Cortex of kidney (tissue), 1 donor: ENCODE measurements at places on chromosomes 16 and 17.

GRCh38 chr17:32261936-32262510 is 3.6 kb upstream of the RHBDL3 start:
- no peak for DNase-seq

- DNase-seq, result no peak
Measured at GRCh38 chr16:49466881-49467280, 93.3 kb downstream of the C16orf78 start.

DNA sequence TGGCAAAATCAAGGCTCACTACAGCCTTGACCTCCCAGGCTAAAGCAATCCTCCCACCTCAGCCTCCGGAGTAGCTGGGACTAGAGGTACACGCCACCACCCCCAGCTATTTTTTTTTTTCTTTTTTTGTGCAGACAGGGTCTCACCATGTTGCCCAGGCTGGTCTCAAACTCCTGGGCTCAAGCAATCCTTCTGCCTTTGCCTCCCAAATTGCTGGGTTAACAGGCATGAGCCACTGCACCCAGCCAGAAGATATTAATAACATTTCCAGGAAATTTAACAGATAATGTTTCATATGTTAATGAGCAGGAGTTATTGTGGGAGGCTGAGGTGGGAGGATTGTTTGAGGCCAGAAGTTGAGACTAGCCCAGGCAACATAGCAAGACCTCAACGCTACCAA is 8.4 kb upstream of the SPG7 start:
- DNase-seq, result no peak

- DNase-seq, result no peak
Measured at GRCh38 chr17:21376759-21377690, 868 bp downstream of the KCNJ12 start.

GRCh38 chr17:19915245-19915978 is 47.7 kb upstream of the ULK2 start:
- DNase-seq, result no peak

- DNase-seq, result no peak
Measured at GRCh38 chr16:14003074-14003570, 68.0 kb upstream of the MRTFB start.

GRCh38 chr17:17947966-17948365 is 24.2 kb downstream of the TOM1L2 start:
- DNase-seq, result no peak

- no peak for DNase-seq
Measured at GRCh38 chr16:35599429-35600160, 2140.2 kb downstream of the TP53TG3F start.

DNA sequence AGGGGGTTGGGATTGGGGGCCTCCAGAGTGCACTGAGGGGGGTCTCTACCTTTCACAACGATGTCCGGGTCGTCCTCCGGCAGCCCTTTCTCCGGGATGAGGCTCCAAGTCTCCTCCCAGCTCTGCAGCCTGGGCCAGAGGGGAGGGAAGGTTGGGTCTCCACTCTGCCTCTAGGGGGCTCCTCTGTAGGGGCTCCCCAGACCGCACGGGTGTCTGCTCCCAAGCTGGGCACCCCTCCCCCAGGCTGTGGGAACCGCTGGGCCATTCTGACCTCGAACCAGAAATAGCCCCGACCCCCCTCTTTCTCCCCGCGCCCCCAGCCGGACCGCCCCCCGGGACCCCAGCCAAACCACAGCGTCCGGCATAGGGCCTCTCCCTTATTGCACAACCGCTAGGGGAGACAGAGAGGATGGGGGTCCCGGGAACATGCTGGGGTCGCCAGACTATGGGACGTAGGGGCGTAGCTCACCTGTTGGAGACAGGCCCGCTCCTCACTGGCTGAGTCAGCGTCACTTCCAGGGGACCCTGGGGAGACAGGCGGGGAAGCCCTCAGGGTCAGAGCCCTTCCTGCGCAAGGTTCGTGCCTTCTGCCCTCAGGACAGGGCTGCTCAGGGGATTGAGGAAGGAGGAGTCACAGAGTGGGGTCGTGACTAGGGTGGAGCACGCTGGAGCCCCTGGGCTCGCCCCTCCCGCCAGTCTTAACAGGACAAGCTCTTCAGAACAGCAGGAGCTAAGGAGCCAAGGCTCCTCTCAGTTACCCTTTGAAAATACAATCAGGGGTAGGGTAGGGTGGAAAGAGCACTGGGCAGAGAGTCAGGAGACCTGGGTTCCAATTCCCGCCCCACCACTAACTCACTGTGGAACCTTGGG is 2.7 kb downstream of the PLEKHH3 start:
- no peak for DNase-seq

DNA sequence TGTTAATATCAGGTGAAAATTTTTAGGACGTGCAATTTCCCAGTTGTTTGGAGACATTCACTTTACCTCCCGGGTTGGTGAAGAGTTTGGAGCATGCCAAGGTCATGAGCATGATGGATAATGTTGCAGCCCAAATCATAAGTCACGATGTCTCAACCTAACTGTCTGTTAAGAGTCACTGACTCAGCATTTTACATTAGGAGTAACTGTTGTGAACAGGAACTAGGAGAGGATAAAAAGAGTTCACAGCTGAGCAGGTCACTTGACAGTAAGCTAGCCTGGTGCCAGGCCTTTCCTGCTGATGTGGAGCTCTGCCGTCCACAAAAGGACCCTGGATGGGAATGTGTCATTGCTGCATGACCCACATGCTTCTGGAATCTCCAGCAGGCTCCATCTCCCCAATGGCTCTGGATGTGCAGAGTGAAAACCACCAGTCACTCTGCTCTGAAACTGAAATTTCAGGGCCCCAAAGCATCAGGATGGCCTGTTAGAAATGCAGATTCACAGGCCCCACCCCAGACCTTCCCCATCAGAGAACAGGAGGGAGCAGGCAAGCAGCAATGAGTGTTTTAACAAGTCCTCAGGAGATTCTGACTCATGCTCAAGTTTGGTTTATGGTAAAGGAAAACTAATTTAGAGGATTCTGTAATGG is 371.6 kb upstream of the MAF start:
- no peak for DNase-seq

DNA sequence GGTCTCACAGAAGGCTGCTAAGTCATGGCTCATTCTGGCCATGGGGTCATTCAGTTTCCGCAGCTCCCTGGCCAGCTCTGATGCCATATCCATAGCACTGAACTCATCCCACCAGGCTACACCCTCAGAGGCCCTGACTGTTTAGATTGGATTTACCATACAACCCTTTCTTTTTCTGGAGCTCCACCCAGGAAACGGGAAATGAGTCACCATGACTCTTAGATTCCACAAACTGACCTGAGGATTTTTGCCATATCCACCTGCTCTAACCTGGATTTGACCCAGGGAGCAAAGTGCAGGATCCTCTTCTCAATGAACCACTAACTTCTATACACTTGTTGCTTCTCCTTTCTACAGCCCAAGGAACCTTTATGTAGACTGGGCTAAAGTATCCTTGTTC is 20.3 kb upstream of the CALB2 start:
- no peak for DNase-seq

DNA sequence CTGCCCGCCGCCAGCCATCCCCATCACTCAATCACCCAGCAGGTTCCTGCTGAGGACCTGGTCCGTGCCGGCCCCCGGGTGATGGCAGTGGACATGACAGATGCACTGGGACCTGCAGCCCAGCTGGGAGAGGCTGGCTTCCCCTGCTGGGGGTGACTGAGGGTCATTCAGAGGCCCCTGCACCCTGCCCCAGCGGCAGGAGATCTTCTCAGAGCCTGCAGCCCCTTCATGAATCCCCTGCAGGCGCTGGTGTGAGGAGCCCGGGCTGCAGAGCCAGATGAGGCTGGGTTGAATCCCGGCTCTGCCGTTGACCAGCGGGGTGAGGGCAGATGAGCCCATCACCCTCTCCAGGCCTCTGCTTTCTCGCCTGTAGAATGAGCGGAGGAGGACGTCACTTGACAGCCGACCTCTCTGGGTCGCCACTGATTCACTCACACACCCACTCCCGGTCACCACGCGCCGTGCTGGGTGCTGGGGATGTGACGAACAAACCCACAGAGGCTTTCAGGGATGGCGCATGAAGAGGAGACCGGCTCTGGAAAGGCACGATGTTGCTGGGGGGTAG is 95.2 kb upstream of the CIBAR2 start:
- DNase-seq, result no peak

DNA sequence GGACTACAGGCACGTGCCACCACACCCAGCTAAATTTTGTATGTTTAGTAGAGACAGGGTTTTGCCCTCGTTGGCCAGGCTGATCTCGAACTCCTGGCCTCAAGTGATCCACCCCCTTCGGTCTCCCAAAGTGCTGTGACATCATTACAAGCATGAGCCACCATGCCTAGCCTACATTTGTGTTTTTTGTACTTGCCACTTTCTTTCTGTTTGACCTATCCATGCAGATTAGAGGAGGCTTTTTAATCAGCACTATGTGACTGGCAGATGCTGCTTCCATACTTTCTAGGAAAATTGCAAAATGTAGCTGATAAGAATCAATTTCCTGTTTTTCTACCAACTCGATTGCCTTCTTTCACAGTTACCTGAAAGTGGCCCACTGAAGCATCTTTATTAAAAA is 57.3 kb downstream of the B9D1 start:
- no peak for DNase-seq

- no peak for DNase-seq
Measured at GRCh38 chr17:82247182-82247823, 18.5 kb downstream of the SLC16A3 start.

DNA sequence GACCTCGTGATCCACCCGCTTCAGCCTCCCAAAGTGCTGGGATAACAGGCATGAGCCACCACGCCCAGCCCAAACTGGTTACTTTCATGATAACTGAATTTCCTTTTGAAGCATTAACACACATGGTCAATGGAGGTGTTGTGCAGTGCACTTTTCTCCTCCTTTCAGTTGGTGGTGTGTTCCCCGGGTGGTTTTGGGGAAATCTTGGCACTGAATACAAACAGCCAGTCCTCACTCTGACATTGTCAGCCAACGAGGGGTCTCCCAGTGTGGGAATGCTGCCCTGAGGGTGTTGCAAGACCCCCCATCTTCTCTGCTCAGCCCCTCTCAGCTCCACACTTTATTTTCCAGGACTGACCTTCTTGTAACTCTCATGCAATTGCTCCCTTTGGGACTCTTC is 70.5 kb downstream of the SOX9 start:
- no peak for DNase-seq

DNA sequence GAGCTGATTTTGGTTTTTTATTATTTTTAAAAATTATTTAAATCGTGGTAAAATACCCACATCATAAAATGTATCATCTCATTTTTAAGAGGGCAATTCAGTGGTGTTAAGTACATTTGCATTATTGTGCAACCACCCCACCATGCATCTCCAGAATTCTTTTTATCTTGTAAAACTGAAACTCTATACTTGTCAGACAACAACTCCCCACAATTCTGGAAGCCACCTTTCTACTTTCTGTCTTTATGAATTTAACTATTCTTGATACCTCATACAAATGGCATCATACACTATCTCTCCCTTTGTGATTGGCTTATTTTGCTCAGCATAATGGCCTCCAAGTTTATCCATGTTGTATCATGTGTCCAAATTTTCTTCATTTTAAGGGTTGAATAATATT is 97.9 kb downstream of the HS3ST3B1 start:
- no peak for DNase-seq

DNA sequence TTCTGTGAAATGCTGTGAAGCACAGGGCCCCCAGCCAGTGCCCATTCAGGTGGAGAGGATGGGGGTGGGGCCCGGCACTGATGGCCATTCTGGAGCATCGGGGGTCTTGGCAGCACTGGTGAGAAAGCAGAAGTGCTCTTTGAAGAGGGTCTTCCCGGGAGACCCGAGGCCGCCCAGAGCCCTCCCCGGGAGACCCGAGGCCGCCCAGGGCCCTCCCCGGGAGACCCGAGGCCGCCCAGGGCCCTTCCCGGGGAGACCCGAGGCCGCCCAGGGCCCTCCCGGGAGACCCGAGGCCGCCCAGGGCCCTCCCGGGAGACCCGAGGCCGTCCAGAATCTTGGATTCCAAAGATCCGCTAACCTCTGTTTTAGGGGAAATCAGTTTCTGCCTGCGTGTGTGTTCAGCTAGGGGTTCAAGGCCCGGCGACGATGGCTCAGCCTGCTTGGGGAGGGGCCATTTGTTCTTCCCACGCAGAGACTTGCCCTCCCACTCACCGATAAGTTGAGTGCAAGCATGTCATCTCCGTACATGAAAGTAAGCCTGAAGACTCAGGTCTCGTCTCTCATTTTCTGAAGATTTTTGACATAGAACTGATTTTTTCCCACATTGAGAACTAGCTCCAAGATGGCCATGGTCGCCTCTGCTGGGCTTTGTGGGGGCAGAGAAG is 35.2 kb upstream of the CAPN15 start:
- DNase-seq, result no peak

DNA sequence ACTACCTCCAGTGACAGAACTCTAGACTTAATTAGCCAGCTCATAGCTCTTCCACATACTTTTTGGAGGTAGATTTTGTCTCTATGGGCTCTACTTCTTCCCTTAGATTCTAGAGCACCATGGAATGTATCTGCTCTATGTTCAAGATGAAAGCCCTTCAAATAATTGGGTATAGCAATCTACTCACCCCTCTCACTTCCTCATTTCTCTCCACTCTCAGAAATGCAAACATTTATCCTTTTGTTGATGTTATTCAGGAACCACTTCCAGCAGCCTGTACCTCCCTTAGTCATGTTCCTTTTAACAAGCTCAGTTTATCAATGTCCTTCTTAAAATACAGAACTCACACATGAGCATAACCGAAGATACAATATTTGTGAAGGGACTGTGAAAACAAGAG is 78.5 kb downstream of the GRIN2A start:
- no peak for DNase-seq

DNA sequence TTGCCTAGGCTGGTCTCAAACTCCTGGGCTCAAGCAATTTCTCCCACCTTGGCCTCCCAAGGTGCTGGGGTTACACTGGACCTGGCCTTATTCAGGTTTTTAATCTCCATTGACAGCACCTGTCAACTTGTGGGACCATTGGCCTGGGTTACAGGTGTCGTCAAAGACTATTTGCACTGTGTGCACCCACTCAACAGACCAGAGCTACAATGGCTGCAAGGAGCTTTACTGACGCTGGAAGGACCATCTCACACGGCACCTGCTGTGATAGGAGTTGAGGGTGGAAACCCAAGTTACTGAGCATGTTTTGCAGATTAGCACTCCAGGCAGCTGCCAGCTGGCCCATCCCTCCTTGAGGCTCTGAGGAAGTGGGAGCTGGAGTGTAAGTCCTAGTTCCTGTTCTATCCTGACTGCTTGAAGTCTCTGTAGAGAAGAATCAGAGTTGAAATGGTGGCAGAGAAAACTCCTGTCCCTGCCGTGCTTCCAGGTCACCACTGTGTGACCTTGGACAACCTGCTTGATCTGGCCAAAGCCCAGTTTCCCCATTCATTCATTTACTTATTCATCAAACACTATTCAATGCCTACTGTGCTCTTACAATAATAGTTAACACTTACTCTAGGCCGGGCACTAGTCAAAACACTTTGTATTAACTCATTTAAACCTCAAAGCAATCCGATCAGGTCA is 42.4 kb upstream of the LONP2 start:
- no peak for DNase-seq

GRCh38 chr16:23999663-24000062 is 163.9 kb downstream of the PRKCB start:
- no peak for DNase-seq
